ENCODE measurements at places on chromosomes 7 and 10.

DNA sequence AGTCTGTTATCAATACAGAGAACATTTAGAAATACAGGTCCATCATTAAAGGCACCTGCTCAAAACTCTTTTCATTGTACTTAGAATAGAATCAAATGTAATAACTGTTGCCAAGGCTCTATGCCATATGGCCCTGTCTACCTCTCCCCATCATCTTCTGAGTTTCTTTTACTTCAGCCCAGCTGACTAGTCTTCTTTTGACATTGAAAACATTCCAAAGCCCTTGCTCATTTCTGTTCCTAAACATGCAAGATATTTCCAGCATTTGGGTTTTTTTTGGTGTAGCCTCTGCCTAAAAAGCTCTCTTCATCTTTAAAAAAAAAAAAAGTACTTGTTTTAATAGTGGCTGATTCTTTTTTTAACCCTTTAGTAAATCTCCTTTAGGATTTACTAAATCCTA, 165.5 kb upstream of the SMIM30 start:
- no peak for DNase-seq

DNA sequence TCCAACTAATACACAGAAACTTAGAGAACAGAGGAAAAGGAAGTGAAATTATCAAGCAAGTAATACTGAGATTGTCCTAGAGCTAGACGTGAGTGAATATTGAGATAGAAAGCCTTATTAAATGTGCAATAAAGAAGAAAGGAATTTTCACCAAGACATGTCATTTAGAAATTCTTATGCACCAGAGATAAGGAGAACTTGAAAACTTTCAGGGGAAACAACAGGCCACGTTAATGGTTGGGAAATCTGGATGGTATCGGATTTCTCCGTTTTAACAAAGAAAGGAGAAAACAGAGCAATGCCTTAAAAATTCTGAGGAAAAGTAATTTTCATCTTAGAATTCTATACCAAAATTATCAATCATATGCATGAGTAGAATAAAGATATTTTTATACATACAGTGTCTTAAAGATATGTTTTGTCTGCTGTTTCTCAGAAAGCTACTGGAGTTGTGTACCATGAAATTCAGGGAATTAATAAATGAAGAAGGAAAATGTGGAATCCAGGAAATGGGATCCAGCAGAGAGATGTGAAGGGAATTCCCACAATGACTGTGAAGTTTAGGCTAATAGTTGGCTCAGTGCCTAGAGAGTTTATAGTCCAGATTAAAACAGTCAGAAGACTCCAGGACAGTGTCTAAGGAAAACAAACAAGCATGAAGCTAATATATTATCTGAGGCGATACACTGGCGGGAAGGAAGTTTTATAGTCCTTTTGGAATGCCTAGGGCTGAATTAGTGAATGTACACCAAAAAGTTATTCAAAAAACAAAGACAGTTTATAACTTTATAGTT, 159.5 kb downstream of the PPP1R9A start:
- no peak for DNase-seq

GRCh38 chr7:94380264-94380663, 14.4 kb upstream of the COL1A2 start:
- DNase-seq, result no peak

DNA sequence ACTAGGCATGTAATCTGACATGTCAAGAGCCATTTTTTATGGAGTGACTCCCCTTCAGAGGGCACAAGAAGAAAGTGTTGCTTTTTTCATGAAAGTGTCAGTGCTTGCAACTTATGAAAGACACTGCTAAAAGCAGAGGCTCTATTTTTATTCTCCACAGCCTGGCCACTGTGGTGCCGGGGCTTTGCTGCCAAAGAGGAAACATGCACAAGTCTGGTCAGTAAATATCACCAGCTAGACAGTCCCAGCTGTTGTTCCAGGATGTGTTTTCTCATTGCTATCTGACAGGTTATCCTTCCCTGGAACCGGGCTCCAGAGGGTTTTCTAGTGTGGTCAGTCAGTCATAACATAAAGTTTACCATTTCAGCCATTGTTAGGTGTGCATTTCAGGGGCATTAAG, 180.7 kb upstream of the PITRM1 start:
- DNase-seq, result no peak

- DNase-seq, result no peak
These were observed 36.9 kb downstream of the MET start for GRCh38 chr7:116708861-116709260.

DNA sequence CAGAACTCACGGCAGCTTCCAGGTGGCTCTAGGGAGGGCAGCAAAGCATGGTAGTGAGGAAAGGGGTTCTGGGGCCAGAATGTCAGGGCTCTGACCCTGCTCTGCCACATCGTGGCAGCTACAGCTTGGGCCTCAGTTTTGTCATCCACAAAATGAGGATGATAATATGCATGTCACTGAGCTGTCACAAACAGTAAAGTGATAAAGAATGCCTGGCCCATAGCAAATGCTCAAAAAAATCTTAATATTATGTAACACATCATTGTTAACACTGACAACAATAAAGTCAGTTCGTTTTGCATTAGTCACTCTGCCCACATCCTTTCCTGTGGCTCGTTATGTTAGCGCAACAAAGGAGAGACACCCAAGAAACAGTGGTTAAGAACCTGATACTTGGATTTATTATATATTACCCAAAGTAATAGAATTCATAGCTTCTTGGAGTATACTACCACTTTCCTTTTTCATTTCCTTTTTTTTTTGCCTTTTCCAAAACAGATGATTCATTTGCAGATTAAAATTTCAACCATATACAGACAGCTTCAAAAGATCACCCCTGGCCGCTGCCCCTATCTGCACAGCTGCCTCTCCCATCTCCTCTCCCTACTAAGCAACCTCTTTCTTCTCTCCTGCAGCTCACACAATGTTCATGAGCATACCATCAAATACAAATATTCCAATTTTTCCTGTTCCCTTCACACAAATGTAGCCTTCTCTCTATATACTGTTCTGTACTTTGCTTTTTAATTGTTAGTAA, 45.5 kb upstream of the DDC start:
- no peak for DNase-seq

DNA sequence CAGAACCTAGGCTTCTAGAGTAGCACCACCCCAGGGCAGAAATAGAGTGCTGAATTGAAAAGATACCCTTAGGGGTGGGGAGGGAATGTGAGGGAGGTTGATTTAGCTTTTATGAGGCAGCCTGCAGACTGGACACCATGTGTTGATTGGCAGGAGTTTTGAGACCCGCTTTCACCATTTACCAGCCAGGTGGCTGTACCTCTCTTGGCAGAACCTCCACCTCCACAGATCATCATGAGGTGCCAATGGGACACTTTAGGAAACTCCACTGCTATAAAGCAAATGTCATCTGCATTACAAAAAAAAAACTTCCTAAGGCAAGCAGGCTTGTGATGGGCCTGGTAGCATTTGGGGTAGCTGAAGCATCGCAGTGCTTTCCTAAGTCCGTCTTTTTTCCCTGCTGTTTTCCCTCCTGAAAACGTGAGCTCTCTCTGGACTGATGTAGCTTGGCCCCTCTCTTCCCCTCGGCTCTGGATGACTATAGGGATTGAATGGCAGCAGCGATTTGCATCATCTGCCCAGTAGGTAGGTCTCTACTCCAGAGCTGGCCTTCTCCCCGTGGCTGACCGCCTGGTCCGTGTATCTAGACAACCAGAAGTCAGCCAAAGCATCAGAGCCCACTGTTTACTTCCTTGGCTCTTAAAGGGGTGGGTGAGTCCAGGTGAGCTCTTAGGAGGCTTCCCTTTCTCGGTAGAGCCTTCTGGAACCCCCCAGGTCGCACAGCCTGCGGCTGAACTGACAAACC, 1.3 kb downstream of the PCBD1 start:
- DNase-seq, result no peak

- DNase-seq, result no peak
These were observed 7.5 kb downstream of the KCP start for GRCh38 chr7:128902761-128903585.

GRCh38 chr7:116984917-116985316, 31.6 kb downstream of the ST7 start:
- DNase-seq, result no peak

- no peak for DNase-seq
These were observed 10.5 kb downstream of the CPVL start for GRCh38 chr7:29135846-29136245.

- DNase-seq, result no peak
These were observed 37.6 kb downstream of the ENTPD1 start for GRCh38 chr10:95793401-95794045.

DNA sequence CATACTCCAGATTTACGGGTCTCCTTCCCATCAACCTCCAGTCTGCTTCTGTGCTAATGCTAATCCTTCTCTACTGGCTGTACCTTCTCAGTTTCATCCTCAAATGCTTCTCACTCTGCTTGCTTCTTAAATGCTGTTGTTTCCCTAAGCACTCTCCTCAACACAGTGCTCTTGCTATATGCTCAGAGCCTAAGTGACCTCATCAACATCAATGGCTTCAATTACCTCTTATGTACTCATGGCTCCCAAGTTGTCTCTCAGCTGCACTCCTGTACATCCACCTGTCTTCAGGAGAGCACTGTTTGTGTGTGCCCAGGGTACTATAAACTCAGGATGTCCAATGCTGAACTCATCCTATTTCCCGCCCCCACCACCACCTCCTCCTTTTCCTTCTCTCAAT, 22.5 kb downstream of the ELAPOR2 start:
- no peak for DNase-seq

DNA sequence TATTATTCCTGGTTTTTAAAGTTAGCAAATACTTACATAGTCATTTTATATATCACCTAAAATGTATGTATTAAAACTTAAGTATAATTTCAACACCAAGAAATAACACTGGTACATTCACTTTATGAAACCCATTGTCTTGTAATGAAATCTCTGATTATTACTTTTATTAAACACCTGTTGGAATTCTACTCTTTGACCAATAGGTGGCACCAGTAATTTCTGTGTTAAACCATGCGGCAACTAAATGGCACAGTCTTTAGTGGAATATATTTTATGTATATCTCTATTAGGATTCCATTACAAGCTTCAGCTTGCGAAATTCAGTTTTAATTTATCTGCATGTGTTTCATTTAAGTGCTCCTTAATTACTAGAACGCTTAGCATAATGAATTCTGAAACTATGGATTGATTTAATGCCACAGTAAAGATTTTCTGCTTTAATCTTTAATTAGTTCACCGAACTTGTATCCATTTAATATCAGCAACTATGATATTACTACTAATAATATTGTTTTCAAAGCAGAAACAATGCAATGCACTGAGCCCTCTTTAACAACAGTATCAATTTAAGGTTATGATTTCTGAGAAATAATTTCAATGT, 181.3 kb downstream of the MAGI2 start:
- DNase-seq, result no peak

DNA sequence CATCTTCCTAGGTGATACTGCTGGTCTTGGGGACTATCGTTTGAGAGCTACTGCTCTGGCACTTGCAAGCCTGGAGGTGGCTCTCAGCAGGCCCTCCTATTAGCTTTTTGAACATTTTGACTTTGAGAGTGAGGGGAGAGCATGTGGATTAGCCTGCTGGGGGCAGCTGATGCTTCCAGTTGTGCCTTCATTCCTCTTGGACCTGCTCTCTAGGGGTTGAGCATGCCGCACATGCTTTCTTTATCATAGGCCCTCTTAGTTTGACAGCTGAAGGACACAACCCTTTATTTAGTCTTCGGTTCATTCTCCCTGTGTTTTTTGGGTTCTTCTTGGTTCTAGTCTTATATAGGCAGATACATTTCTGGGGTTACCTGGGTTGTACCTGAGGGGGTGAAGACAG, 132.1 kb downstream of the GALNT17 start:
- no peak for DNase-seq

GRCh38 chr7:26419198-26419597, 127.5 kb downstream of the SNX10 start:
- DNase-seq, result no peak

DNA sequence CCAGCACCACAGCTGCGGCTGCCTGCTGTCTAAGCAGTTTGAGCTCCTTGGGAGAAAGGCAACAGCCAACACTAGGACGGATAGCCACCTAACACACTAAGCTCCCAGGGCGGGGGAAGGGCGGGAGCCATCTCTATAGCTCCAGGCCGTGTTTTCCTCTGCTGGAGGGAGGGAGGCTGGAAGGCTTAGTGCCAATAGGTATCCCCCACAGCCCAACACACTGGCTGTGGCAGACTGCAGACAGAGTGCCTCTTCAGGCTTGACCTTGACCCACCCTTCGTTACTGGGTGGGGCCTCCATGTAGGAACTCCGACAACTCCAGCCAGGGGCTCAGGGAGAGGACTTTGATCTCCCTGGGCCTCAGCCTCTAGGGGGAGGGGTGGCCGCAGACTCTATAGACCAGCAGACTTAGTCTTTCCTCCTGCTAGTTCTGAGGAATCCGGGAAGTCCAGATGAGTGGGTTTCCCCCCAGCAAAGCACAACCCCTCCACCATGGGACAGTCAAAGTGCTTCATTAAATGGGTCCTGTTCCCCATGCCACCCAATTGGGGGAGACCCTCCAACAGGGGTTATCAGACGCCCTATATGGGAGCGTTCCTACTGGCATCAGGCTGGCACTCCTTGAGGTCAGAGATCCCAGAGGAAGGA, 314.4 kb upstream of the MKI67 start:
- no peak for DNase-seq

DNA sequence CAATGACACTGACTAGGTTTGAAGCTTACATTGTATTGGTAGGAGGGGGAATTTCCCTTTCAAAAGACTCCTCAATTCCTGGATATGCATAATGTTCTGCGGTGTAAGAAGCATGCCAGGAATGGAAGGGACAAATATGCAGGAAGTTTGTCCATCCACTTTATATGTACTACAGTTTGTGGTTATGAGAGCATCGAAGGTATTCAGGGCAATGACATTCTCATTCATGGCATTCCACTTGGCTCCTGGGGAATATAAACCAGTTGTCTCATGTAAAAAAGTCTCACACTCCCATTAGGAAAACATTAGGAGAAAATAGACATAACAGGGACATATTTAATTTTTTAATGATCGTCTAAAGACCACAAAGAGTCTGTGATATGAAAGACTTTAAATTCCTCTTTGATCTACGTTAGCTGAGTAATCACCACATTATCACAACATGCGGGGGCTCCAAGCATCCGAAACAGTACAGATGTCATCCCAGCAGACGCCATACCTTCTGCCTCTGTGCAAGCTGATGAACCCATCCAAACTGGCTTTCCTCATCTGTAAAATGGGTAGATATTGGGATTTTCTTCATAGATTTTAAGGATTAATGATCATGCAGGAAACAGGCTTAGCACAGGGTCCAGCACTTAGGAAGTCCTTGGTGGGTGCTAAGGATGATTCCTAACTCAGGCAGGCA, 675.3 kb downstream of the INHBA start:
- DNase-seq, result no peak

DNA sequence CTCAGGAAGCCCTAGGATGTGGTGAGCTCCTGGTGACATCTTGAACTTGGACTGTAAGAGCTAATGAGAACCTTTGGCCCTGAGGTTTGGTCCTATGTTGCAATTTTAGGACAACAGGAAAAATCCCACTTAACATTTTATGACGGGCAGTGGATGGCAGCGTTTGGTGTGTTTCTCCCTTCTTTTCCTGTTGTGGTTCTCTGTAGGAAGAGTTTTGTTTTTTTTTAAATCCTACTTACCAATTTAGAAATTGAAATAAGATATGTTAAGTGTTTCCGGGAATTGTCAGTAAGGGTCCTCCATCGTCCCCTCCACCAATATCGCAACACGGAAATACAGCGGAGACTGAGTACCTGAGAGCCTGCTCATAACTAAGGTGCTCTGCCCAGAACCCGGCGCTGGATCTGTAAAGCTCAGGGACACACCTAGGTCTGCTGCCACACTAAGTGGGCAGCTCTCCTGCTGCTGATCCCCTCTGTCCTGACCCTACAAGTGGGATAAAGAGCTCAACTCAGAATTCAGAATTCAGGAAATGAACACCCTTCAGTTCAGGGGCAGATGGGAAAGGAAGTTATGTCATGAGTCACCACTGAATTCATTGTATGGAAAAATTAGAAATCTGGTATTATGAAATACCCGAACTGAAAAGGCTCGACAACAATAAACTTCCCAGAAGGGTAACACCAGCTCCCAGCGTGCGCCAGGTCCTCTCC, 9.1 kb upstream of the PROSER2 start:
- DNase-seq, result no peak

All from stimulated activated CD8-positive, alpha-beta memory T cell treated with anti-CD3 and anti-CD28 coated beads, Interleukin-15, amount 100 ng/mL, for 24 hours (primary cell).